RPMI8226 (cell line): ENCODE measurements at places on chromosomes 7 and 10.

DNA sequence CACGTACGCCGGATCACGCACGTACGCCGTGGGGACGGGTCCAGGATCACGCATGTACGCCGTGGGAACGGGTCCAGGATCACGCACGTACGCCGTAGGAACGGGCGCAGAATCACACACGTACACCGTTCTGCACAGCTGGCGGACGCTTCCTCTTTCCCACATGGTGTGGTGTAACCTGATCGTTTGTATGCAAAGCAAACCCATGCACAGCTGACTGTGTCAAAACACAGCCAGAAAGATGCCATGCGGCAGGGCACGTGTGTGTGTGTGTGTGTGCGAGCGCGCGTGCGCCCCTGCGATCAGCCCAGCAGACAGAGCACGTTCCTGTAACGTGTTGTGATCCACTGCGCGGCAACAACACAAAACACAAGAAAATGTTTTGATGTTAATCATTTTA lies 573.6 kb downstream of the DNAJB6 start:
- DNase-seq: no peak

- no peak for DNase-seq
These were observed 29.7 kb upstream of the GSDME start for GRCh38 chr7:24786941-24787340.

DNA sequence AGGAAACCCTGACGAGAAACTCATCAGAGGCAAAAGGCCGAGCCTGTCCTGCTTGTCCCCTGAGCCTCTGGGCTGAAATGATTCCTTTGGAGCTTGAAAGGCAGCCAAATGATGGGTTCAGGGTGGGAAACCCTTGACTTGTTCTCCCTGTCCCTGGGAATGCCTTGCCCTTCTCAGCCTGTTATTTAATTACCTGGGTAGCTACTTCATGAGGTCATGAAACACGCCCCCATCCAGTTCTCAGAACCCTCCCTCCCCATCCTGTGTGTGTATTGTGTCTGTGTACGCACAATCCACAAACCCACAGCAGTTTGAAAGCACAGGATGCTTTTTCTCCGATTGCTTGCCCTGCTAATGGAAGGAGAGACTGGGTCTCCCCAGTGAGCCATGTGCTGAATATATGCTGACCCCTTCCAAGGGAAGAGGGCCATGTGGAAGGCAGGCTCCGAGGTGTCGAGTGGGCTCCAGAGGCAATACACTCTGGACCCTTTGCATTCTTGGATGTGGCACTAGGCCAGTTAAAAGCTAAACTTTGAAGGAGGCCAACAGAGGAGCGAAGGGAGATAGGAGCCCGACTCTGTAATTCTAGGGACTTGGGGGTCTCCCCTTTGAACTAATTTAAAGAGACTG lies 10.6 kb downstream of the DUSP5 start:
- no peak for DNase-seq

GRCh38 chr7:140005341-140005740 lies 57.4 kb downstream of the PARP12 start:
- DNase-seq: no peak

DNA sequence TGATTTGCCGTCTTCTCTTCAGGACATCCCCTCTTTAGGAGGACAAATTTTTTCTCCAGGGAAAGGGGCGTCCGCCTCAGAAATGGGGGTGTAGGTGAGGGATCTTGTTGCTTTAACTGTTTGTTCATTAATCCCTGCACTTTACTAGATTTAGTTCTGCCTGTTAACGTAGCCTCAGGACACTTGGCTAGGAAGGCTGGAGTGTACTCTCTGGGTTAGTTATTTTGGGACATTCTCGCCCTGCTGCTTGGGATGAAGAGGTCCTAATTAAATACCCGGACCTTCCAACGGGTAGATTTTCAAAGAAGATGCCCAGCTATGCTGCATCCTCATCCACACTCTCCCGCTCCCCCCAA lies 552 bp upstream of the ZNF365 start:
- DNase-seq: no peak

GRCh38 chr10:5229019-5229418 lies 32.4 kb downstream of the AKR1C4 start:
- no peak for DNase-seq

DNA sequence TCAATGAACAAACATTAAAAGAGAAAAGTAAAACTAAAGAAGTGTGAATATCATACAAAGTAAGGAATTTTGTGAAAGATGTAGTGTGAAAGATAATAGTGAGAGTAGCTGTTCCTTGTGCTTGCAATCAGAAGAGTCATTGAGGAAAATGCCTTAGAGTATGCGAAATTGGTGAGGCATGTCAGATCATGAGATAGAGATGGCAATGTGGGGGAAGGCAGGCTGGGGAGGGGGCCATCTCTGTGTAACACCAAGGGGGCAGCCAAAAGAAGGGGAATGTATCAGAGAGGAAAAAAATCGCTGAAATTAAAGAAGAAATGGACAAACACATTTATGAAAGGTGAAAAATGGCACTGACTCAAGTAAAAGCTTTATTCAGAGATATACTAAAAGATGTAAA lies 19.6 kb upstream of the PRKAR2B start:
- DNase-seq: no peak

- DNase-seq: no peak
These were observed 58.8 kb downstream of the CDK14 start for GRCh38 chr7:90654718-90655427.
